ENCODE measurements at places on chromosomes 5 and 9.

- DNase-seq: no peak
Observed at GRCh38 chr5:75640826-75641225, 29.6 kb downstream of the ANKDD1B start.

GRCh38 chr5:7376871-7377270, 19.1 kb upstream of the ADCY2 start:
- DNase-seq: no peak

DNA sequence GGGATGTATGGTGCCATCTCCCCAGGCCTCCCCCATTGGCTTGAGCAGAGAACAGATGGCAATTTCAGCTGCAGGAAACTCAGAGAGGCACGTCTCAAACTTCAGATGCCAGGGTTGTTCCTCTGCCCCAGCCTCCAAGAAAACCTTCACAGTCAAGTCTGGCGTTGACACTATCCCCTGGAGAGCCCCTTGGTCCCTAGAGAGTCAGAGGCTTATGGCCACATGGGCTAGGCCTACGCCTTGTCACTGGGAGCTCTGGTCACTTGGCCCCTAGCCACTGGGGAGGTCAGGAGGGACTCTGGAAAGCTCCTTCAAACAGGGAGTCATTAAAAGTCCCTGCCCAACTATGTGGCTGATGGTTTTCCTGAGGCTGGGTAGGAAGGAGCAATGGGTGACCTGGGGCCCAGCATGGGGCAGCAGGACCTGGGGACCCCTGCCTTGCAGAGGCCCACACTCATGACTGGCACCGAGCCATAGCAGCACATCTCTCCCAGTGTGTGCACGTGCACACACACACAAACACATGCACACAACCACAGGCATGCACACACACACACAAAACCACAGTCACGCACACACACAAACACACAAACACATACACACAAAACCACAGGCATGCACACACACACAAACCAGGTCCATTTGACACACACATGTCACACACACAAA, 144.2 kb downstream of the GADD45G start:
- no peak for DNase-seq

GRCh38 chr9:70495514-70495913, 81.1 kb upstream of the KLF9 start:
- no peak for DNase-seq

GRCh38 chr5:5473226-5473625, 50.7 kb downstream of the ICE1 start:
- no peak for DNase-seq

GRCh38 chr5:128408622-128409021, 129.4 kb downstream of the FBN2 start:
- no peak for DNase-seq

DNA sequence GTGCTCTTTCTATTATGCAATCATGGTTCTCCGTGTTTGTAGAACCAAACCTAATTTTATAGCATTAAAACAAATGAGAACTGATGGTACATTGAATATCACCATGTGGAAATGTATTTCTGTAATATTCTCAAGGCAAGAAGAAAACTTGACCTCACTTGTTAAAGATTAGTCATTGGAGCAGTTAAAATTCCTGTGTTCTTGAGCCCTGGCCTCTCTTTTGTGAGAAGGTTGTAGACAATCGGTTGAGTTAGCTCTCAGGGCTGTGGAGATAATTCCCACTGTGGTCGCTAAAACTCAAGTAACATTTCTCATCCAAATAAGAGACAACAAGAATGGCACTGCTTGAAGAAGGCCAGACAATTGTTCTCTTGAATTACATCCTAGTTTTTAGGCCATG, 216.0 kb upstream of the KLF4 start:
- no peak for DNase-seq

GRCh38 chr9:20722221-20722620, 38.2 kb downstream of the FOCAD start:
- no peak for DNase-seq

- no peak for DNase-seq
Observed at GRCh38 chr9:75359638-75360037, 271.3 kb downstream of the OSTF1 start.

GRCh38 chr5:74293182-74293581, 347.3 kb downstream of the ENC1 start:
- DNase-seq: no peak

- no peak for DNase-seq
Observed at GRCh38 chr5:142016556-142016955, 3.7 kb upstream of the GNPDA1 start.

DNA sequence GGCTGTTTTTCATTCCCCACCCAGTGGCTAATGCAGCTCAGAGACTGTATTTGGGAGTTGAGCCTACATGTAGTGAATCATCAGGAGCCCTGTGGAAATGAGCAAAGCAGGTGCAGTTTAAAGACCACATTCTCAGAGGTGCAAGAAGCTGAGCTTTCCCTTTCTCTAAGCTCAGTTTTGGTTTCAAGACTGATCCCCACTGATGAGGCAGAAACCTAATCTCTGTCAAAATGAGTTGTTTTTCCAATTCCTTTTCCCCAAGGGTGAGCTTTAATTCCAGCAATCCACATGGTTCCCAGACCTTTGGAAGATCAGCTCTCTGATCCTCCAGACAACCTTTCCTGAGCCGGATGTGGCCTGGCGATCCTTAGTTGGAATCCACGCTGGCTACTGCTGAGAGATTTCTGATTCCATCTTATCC, 420.5 kb downstream of the EBF1 start:
- DNase-seq: no peak

DNA sequence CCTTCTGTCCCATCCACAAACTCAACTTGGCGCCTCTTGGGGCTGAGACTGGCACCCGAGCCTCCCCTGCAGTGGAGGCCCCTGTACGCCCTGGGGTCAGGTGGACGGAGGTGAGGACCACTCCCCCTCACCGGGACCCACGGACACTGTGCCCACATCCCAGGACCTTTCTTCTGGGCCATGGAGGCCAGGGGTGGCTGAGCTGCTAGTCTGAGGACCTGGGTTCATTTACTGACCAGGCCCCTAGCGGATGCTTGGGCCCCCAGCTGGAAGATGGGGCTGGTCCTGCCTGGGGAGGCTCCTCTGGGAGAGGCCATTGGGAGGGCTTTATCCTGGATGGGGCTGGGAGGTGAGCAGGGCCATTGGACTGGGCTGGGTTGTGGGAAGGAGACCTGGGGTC, 16.9 kb upstream of the SLC6A19 start:
- no peak for DNase-seq

DNA sequence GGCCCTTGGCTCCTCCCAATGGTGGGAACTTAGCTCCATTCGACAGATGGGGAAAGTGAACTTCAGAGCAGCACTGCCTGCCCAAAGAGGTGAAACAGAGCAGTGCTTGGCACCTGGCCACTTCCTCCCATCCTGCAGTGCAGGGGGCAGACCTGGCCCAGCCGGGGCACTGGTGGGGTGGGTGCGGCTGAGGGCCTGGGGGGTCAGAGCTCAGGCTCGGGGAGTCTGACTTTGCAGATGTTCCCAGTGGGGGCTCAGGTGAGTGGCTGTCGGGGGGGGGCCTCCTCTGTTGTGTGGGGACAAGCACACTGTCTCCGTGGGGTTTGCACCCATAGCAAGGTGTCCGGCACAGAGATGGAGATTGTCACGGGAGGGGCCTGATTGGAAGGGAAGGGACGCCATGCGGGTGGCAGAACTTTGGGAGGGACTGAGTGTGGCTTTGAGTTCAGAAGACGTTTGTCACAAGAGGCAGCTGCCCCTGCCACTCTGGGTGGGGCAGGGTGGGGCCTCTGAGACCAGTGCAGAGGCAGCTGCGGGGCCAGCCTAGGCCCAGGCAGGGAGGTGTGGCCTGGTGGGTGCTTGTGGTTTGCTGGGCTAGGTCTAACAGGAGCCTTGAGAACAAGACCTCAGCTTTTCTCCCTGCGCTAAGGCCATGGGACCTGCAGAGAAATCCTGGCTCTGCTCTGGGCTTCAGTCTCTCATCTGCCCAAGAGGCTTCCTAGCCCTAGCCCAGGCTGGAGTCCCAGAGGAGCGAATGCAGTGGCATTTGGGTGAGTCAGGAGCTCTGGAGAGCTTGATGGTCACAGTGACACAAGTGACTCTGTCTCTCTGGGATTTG, 2.5 kb downstream of the MYMK start:
- no peak for DNase-seq

- no peak for DNase-seq
Observed at GRCh38 chr5:52988335-52989024, 672 bp upstream of the ITGA2 start.

- DNase-seq: no peak
Observed at GRCh38 chr5:106154280-106154716, 1516.4 kb downstream of the EFNA5 start.

- no peak for DNase-seq
Observed at GRCh38 chr5:172251419-172251818, 32.1 kb downstream of the UBTD2 start.

GRCh38 chr9:137524981-137525317, 25.3 kb downstream of the PNPLA7 start:
- DNase-seq: no peak

GRCh38 chr5:28499766-28500290, 1461.4 kb upstream of the CDH9 start:
- DNase-seq: no peak

DNA sequence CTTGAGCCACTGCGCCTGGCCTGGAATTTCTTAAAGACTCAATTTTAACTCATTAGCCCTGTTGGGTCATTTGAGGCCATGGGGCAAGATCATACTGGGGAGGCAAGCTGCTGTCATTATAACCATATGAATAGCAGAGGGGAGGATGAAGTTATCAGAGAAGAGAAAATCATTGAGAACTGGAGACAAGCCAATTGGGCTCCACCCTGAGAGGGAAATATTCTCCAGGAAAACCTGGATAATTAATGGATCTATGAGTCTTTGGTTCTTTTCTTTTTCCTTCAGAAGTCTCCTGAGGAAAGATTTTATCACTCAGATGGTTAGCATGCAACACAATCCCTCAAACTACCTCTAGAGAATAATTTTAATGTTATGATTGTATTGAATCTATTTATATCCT, 569.6 kb upstream of the TUSC1 start:
- no peak for DNase-seq

- no peak for DNase-seq
Observed at GRCh38 chr5:45623832-45624231, 72.3 kb downstream of the HCN1 start.

DNA sequence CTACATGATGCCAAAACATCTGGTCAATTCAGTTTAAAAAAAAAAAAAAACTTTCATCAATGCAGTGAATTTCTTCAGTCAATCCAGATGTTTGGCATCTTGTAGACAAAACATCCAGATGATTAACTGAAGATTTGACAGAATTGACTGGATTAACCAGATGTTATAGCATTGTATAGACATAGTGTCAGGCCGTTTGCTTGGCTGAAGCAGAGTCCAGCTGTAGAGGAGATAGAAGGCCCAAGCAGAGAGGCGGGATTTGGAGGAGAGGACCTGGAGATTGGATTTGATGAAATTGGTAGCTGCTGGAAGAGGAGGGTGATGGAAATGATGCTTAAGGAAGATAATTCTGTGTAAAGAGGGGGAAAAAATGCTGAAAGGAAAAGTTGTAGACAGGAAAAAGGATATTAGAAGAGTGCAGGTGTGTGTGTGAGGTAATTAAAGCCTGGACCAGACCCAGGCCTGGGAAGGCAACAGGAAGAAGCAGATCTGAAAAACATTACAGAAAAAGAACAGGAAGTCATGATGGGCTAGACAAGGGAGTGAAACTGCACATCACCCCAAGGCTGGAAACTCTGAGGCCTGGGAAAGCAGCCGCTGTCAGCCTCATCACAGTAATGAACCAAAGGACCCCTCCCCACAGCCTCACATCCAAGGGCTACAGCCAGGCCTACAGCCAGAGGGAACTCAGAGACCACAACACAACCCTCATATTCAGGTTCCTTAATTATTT, 258.3 kb downstream of the CWC27 start:
- no peak for DNase-seq

GRCh38 chr9:134776080-134776796, 104.4 kb upstream of the FCN2 start:
- no peak for DNase-seq

GRCh38 chr5:133925866-133926488, 42.4 kb downstream of the C5orf15 start:
- no peak for DNase-seq

GRCh38 chr5:93299681-93300308, 281.2 kb downstream of the NR2F1-AS1 start:
- DNase-seq: no peak

GRCh38 chr9:76003041-76003440, 112.6 kb downstream of the PCSK5 start:
- DNase-seq: no peak

GRCh38 chr9:129336601-129337331, 158.7 kb upstream of the IER5L start:
- no peak for DNase-seq

- no peak for DNase-seq
Observed at GRCh38 chr5:40441733-40442132, 238.0 kb upstream of the PTGER4 start.

DNA sequence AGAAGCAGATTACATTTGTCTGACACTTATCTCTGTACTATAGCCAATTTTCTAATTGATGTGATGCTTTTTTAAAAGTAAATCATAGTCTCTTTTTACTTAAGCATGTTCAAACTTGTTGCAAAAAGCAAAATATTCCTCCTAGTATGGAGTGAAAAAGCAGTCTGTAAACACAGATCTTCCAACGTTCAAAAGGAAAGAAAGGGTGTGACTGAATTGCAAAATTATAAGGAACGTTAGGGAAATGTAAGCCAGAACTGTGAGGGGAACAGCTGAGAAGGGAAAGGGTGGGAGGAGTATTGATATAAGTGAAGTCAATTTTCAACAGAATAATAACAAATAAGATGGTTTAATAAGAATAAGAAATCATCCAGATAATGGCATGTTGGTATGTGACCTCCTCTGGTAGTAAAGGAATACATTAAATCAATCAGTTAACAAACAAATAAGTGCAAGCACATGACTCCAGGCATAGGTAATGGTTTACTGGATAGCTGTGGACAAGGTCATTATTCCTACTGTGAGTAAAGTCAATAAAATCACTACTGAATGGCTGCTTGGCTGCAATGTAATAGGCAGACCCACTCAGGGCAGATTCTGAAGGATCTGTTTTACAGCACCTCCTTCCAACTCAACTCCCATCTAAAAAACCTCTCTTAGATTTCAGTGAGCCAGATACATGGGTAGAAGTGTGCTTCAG, 239.1 kb upstream of the NMUR2 start:
- no peak for DNase-seq

- DNase-seq: no peak
Observed at GRCh38 chr9:122991370-122991830, 42.1 kb upstream of the GPR21 start.

- no peak for DNase-seq
Observed at GRCh38 chr5:76972689-76973088, 19.8 kb downstream of the CRHBP start.

Measured in stimulated activated CD8-positive, alpha-beta memory T cell treated with anti-CD3 and anti-CD28 coated beads, Interleukin-4, amount 100 ng/mL, for 1 hour (primary cell).